ENCODE measurements at places on chromosomes 4 and X. TPM values are rescaled to one million over a fixed set of nuclear protein-coding genes. Genes with fewer than 3 reads are reported as not detected.

The GRID2 gene
- total RNA-seq, result 0.39 TPM

The MAOA gene
- 64.1 TPM for total RNA-seq

DNA sequence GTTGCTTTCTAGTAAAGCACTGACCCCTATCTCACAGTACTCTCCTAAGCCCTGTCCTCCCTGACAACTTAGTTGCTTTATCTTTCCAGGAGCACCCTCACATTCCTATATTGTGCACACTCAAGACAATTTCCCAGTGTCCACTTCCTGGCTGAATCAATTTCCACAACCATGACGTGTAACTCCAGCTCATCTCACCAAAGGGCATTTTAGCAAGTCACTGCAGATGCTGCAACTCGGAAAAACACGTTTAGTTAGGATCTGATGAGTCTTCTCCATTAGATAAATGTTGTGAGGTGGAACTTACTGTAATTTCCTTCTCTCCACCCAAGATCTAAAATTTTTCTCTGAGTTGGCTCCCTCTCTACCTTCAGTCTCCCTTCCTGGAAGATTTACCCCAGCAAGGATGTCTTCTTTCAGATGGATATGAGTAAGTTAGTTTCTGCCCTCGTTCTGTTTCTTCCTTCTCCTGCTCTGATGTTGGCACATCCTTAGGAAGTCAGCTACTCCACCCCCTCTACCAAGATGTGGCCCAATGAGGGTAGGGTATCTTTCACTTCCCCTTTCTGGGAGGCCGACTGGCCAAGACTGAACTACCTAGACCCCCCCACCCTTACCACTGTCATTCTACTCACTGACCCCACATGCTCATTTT lies 28.8 kb upstream of the IL13RA1 start:
- H3K4me3 ChIP-seq, result no peak overlapping the region
- H3K36me3 ChIP-seq, result no peaks in the 10 kb centered on the region
- no peaks in the 10 kb centered on the region for H3K27me3 ChIP-seq
- no peak for DNase-seq
- no peak overlapping the region for H3K27ac ChIP-seq
- H3K4me1 ChIP-seq, result no peaks in the 10 kb centered on the region

DNA sequence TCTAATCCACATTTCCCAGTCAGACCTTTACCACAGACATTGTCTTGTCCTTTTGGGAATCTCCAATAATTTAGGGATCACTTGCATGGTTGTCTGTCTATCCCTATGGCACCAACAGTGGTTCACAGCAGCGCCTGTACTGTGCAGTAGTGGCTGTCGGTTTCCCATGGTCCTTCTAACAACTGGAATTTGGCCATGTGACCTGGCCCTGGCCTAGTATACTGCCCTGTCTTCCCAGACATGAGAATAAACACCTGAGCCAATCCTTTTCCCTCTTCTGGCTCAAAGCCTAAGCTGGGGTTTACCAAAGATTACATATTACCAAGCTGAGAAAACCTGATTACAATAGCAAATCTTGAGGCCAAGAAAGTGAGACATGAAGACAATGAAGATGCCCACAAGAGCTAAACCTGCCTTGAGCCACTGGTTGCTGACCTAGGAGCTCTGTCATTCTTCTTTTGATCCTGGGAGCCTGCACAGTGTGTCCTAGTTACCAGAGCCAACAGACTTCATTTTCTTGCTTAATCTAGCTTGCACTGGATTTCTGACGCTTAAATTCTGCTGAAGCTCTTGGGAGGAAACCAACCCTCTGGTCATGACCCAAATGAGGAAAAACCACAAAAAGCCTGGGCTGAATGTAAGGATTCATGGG lies 92.1 kb downstream of the SCD5 start:
- H3K4me1 ChIP-seq, result peaks cover 18% of the 10 kb centered on the region
- no peaks in the 10 kb centered on the region for H3K27me3 ChIP-seq
- H3K27ac ChIP-seq, result peak overlapping the region; percentile 23
- DNase-seq, result no peak
- no peaks in the 10 kb centered on the region for H3K36me3 ChIP-seq

DNA sequence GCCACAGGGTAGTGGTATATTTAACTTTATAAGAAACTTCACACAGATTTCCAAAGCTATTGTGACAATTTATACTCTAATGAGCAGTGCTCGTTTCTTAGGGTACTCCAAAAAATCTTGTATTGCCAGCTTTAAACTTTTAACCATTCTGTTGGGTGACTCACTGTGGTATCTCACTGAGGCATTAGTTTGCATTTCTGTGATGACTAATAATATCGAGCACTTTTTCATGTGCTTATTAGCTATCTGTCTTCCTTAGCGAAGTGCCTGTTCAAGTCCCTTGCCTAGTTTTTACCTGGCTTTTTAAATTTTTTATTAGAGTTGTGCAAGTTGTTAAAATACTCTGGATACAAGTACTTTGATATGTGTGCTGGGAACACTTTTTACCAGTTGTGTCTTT lies 5.5 kb downstream of the PNMA3 start:
- H3K4me3 ChIP-seq, result no peak overlapping the region
- H3K36me3 ChIP-seq, result no peaks in the 10 kb centered on the region
- DNase-seq, result no peak
- H3K4me1 ChIP-seq, result no peaks in the 10 kb centered on the region
- peaks cover 6% of the 10 kb centered on the region for H3K27me3 ChIP-seq

- peak overlapping the region; percentile 94 for H3K27ac ChIP-seq
- no peak for DNase-seq
- H3K27me3 ChIP-seq, result no peaks in the 10 kb centered on the region
- no peak overlapping the region for H3K4me3 ChIP-seq
- no peaks in the 10 kb centered on the region for H3K36me3 ChIP-seq
Measured at GRCh38 chr4:68907788-68908700, 43.6 kb downstream of the UGT2A3 start.

- H3K4me3 ChIP-seq, result no peak overlapping the region
- H3K27me3 ChIP-seq, result no peaks in the 10 kb centered on the region
- no peak overlapping the region for H3K27ac ChIP-seq
- H3K36me3 ChIP-seq, result no peaks in the 10 kb centered on the region
Measured at GRCh38 chr4:138300616-138301015, 58.5 kb upstream of the SLC7A11 start.
